ENCODE measurements at places on chromosomes 1 and 21.

DNA sequence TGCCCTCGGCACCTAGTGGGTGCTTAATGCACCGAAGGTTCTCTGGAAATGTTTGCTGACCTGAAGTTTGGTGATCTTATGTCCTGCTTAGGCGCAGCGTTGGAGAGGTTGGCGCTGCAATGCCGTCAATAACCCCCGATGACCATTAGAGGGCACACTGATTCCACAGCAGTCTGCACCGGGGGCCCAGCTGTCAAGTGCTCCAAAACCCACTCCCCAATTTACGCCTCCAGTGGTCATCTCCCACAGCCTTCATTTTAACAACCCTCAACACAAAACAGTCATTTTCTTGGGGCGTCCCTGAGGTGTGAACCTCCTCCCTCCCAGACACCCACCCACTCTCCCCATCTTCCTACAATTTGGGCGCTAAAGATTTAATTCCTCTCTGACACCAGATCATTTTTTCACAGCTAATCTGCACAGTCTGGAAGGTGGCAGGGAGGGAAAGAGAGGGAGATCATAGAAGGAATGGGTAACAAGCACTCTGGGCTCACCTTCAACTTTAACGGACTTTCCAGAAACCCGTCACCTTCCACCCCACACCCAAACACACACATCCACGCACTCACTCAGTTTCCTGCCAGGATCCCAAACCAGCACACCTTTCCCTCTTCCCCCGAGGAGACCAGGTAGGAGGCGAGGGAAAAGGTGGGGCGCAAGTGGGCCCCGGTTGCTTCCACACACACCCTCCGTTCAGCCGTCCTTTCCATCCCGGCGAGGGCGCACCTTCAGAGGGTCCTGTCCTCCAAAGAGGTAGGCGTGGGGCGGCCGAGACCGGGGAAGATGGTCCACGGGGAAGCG, 570 bp upstream of the NPR1 start:
- no peaks in the 10 kb centered on the region for H3K36me3 ChIP-seq
- no peaks in the 10 kb centered on the region for H3K4me1 ChIP-seq
- H3K4me3 ChIP-seq = peak overlapping the region; percentile 91
- H3K27me3 ChIP-seq = peaks cover 32% of the 10 kb centered on the region

- no peaks in the 10 kb centered on the region for H3K27me3 ChIP-seq
- H3K27ac ChIP-seq = no peak overlapping the region
- no peak overlapping the region for H3K4me3 ChIP-seq
- no peaks in the 10 kb centered on the region for H3K4me1 ChIP-seq
- DNase-seq = no peak
- H3K36me3 ChIP-seq = no peaks in the 10 kb centered on the region
Observed at GRCh38 chr1:191714845-191715244, 443.4 kb upstream of the RGS18 start.

GRCh38 chr1:204072931-204073836, at the start of gene SOX13:
SOX13 (plus strand) TSS chr1:204073115; CDS start chr1:204112916, 39,801 bp downstream.
- peak; percentile 96 for DNase-seq
- peak within 1 kb of the TSS; percentile 86 for H3K4me3 ChIP-seq
- H3K4me1 ChIP-seq = no peaks in the 10 kb centered on the region
- H3K27ac ChIP-seq = peak within 1 kb of the TSS; percentile 76
- no peaks in the 10 kb centered on the region for H3K27me3 ChIP-seq

DNA sequence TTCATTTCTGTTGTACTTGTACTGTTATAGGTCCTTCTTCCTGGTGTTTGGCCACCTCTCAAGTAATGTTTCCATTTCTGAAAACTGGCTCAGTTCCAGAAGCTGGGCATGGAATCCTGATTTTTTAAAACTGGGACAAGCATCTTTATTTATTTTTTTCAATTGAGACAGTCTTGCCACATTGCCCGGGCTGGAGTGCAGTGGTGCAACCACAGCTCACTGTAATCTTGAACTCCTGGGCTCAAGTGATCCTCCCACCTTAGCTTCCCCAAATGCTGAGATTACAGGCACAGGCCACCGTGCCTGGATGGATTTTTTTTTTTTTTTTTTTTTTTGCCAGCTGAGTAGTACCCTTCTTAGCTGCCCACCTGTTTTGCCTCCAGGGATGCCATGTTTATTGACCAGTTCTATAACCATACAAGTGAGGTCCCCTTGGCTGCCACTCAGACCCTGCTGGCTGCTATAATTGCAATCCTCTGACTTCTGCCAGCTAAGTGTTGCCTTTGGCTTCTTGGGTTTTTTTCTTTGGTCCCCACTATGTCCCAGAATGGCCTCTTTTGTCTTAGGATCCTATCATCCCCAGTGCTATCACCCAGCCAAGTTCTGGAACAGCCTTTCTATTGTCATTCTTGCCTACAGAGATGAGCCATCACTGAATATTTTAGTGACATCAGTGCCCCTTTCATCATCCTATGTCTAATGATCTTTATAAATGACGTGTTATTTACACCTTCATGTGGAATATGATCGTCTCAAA, 3.9 kb upstream of the DIP2A start:
- H3K4me1 ChIP-seq = peaks cover 29% of the 10 kb centered on the region
- H3K27me3 ChIP-seq = no peaks in the 10 kb centered on the region
- DNase-seq = no peak
- H3K4me3 ChIP-seq = no peak overlapping the region
- no peak overlapping the region for H3K27ac ChIP-seq

DNA sequence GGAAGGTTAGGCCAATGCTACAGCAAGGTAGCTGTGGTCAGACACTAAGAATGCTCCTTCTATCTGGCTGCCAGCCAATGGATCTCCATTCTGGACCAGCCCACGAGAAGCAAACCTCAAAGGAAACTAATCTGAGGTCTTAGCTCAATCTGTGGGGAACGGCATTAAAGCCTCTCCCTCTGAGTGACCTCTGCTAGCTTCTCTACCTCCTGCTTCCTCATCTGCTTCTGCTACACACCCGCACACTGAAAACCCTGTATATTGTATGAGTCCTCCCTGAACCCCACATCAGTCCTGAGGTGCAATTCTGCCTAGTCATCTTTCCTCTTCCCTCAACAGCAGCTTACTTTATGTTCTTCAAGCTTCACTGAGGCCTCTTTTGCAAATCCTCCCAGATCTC, 6.9 kb upstream of the GALE start:
- no peak overlapping the region for H3K27ac ChIP-seq
- H3K27me3 ChIP-seq = no peaks in the 10 kb centered on the region
- H3K36me3 ChIP-seq = peaks cover 21% of the 10 kb centered on the region

- no peaks in the 10 kb centered on the region for H3K27me3 ChIP-seq
- DNase-seq = no peak
- H3K36me3 ChIP-seq = peaks cover 2% of the 10 kb centered on the region
- H3K27ac ChIP-seq = no peak overlapping the region
- H3K4me1 ChIP-seq = peaks cover 7% of the 10 kb centered on the region
- H3K4me3 ChIP-seq = no peak overlapping the region
Observed at GRCh38 chr1:110216844-110217444, 6.8 kb downstream of the KCNC4 start.

- H3K4me1 ChIP-seq = no peaks in the 10 kb centered on the region
- H3K27ac ChIP-seq = no peak overlapping the region
- no peaks in the 10 kb centered on the region for H3K27me3 ChIP-seq
- H3K4me3 ChIP-seq = no peak overlapping the region
- H3K36me3 ChIP-seq = no peaks in the 10 kb centered on the region
Observed at GRCh38 chr1:19737104-19737825, 62.5 kb downstream of the TMCO4 start.

All from lung (tissue), 17 donors.